Anterior cingulate cortex (tissue), 58 donors: ENCODE measurements at places on chromosomes 7 and 10.

DNA sequence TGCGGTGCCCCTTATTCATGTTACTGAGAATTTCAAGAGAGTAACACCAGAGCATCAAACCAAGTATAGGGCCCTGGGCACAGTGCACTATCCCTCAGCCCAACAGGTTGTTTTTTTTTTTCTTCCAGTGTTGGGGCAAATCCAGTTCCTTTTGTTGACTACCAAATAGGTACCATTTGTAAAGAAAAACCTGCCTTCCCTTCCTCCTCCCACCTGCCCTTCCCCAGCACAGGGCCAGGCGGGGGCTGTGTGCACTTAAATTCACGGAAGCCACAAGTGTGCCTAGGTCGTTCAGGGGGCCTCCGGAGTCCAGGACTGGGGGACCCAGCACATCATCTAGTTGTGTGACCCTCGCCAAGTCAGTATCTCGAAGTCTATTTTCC is 595 bp upstream of the SFXN4 start:
- DNase-seq = no peak

DNA sequence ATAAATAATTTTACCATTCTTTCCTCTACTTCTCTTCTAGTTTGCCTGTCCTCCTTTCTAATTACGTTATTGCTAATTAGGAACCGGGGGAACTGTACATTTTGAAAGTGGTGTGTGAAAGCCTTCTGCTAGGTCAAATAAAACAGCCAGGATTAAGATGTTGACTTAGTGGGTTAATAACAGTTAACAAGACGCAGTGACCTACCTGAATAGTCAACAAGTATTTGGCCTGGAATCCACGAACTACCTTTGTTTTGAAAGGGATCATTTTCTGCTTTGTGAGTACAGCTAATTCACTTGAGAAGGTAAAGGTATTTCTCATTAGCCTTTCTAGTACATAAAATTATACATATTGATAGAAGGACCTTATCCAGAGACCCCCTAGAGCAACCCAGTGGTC is 139.9 kb downstream of the COL28A1 start:
- no peak for DNase-seq

DNA sequence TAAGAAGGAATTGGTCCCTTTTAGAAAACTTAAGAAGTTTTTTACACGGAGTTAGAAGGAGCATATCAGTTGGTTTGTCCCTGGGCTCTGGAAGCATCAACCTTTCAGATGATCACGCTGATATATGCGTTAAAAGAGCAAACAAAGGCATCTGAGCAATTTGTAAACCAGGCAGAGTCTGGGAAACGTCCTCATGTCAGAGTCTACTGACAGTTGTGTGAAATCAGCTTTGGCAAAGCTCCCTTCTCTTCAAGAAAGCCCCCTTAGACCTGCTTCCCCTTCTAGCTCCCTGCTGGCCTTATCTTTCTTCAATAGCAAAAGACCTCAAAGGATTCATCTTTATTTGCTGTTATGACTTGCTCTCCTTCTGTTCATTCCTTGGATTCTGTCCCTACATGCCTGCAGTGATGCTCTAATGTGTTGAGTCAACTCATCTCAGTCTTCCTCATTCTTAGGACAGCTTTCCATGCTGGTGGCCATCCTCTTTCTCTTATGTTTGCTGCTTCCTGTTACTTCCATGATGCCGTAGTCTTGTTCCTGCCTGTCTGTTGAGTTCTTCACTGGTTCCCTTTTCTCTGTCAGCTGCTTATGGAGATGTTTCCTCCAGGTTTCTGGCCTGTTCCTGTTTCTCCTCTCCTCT is 106.5 kb upstream of the BMPER start:
- DNase-seq = no peak

DNA sequence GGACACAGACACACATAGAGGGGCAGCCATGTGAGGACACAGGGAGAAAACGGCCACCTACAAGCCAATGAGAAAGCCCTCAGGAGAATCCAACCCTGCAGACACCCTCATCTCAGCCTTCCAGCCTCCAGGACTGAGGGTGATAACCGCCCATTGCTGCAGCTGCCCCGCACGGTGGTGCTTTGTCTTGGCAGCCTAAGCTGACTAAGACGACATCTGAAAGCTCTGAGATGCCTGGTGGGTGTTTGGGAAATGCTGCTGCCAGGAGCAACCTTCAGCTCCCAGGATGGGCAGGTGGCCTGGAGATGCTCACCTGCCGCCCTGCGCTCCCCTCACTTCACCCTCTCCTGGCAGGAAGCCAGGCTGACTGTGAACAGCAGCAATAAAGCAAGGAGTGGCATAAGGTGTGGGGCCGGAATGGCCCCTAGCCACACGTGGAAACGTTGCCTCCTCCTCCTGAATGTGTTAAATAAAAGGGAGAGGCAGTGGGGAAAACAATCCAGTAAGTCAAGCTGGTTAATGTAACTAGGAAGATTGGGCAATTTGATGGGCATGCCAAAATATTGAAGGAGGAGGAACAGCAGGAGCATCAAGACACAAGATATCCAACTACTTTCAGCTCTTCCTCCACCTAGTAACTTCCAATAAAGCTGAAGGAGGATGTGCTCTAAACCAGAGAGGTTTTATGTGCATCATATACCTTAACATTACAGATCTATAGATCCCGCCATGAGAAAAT is 121.5 kb downstream of the TNS3 start:
- no peak for DNase-seq

DNA sequence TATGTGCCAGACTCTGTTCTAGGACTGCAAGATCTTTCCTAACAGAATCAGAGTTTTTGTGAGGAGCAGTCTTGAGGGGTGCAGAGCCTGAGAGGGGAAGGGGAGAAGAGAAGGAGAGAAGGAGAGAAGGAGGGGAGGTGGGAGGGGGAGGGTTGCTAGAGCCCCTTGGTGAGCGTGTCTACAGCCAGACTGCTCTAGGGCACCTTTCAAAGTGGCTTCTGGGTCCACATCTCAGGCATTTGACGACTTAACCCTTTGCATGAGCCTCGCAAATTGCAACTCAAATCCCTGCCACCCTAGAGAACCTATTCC is 31.1 kb upstream of the LEP start:
- DNase-seq = no peak

DNA sequence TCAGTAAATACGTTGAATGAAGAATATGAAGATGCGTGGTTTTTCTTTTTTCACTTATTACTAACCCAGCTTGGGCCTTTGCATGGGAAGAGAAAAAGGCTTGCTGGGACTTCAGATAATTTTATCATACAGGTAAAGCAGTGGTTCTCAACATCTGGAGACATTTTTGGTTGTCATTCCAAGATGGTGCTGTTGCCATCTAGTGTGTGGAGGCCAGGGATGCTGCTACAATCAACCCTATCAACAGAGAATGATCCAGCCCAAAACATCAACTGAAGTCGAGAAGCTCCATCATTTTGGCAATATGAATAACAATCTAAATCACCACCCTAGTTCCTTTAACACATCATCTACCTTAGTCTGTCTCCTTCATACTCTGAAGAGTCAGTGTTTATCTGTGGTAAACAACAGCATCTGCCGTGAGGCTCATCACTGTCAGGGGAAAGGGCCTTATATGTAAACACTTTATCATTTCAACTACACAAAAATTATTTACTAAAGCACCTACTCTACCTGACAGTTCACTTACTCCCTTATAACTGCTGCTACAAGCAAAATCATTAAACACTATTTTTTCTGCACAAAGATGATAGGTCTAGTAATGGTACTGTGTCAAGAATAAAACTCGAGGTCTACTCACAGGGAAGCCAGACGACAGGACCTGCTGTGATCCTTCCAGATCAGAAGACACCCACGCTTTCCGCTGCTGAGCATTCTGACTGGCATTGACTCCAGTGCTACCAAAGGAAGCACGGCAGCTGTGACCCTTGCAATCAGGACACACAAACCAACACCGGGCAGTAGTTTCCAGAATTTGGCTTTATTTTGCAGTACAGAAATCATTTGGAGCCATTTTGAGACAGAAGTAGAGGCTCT is 48.6 kb downstream of the GDI2 start:
- DNase-seq = no peak

DNA sequence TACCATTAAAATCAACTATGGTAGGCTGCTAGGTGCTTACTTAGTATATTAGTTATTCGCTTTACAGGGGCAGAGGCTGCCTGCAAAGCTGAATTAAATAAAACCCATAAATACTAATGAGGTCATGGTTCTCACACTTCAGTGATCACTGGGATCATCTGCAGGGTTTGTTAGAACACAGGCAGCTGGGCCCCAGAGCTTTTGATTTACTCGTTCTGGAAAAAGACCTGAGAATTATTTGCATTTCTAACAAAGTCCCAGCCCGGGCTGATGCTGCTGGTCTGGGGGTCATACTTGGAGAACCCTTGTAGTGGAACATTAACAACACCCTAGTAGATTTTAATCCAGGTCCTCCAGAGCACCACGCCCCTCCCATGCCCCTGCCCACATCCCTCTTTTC is 8.5 kb downstream of the UCN3 start:
- DNase-seq = no peak

DNA sequence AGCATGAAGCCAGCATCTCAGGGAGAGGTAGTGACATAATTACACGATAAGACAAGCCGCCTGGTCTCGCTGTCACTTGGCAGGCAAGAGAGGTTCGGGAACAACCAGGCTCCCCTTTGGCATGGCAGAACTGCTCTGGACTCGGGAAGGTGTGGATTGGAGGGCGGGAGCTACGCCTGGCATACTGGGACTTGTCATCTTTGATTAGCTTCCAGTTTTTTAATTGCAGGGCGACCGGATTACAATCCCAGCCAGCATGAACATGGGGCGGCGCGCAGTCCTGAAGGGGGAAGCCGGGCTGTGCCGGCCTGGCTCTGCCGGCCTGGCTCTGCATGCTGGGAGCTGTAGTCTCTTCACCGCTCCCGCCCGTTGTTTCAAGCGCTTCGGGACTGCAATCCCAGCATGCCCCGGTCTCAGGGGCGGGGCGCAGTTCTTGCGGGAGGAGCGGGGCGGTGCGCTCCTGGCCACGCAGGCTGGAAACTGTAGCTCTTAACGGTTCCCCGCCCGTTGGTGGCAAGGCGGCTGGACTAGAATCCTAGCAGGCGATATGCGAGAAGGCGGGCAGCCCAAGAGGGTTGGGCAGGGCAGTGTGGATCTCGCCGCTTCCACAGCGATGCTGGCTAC is 45.5 kb upstream of the ZNF716 start:
- DNase-seq = no peak

DNA sequence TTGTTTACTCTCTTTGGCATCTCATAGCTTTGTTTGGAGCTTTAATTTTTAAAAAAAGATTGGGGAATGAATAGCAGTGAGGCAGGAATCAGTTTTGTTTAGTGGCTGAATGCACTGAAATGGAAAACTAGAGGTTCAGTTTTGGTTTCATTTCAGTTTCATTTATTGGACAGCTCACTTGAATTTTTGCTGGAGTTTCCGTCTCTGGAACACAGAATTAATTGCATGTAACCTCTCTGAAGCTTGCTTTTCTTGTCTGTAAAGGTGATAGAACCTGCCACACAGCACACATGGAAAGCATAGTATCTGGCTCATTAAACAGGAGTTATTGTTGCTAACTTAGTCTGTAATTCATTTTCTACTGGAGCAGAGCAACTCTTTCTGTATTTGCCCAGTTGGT is 7.1 kb downstream of the GRM8 start:
- no peak for DNase-seq

- DNase-seq = no peak
Measured at GRCh38 chr7:105940109-105940508, 23.0 kb upstream of the CDHR3 start.

GRCh38 chr10:63227207-63227895 is 94.2 kb downstream of the NRBF2 start:
- DNase-seq = no peak

GRCh38 chr7:15862781-15863165 is 176.3 kb upstream of the MEOX2 start:
- DNase-seq = no peak

DNA sequence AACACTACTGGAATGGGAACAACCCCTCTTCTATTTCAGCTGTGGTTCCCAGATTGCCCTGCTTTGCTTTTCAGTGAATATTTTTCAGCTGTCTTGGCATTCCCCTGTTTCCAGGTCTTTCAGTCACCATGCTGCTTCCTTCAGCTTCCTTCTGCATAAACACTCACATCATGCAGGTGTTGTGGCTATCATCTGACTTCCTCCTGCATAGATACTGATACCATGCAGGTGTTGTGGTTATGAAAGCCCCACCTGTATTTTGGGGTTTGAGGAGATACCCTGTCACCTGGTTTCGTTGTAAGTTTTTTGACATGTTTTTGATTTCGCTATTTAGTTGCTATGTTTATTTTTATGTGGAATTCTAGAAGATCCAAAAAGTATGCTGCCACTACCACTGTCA is 71.5 kb downstream of the SLC35B4 start:
- DNase-seq = no peak

DNA sequence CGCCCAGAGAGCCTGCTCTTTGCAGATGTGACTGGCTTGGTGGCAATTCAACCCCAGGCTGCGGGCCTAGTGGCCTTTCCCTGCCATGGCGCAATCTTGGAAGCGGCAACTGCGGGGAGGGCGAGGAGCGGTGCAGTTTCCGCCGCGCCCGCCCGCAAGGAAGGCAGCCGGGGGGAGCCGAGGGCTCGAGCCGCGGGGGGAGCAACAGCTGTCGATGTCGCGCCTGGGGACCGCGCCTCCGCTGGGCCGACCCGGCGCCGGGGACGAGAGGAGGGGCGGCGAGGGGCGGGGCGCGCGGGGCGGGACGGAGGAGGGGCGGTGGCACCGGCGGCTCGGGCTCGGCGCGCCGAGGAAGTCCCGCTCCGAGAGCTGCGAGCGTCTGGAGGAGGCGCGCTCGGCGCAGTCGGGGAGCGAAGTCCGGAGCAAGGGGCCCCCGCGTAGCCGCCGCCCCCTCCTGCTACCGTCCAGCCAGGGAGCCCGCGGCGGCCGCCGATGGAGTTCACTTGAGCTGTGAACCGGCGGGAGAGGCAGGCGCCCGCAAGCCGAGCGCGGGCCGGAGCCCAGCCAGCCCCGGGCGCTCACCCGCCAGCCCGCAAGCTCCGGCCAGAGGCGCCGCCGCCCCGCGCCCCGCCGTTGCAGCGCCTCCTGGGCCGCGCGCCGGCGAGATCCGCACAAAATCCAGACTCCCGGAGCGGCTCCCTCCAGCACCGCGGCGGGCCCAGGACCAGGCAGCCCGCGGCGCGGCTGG is 438.1 kb upstream of the GALNT17 start:
- peak; percentile 53 for DNase-seq

GRCh38 chr10:90641731-90642130 is 216.1 kb downstream of the HTR7 start:
- no peak for DNase-seq

DNA sequence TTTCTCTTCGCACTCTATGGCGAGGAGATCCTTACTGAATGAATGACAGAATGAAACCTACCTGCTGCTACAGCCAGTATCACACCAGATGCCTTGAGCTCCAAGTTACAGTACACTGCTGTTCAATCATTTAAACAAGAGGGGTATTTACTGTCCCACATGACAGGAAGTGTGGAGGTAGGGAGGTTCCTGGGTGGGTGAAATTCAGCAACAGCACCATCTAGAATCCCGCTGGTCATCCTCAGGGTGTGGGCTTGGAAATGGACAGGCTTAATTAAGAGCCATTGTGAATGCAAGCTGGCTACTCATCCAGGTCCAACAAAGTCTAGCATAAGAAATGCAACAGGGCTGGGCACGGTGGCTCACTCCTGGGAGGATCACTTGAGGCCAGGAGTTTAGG is 14.7 kb downstream of the CYTH3 start:
- no peak for DNase-seq
